ENCODE measurements at places on chromosomes 6 and 20.

GRCh38 chr6:74941424-74941823 lies 264.4 kb downstream of the COL12A1 start:
- no peak for DNase-seq

DNA sequence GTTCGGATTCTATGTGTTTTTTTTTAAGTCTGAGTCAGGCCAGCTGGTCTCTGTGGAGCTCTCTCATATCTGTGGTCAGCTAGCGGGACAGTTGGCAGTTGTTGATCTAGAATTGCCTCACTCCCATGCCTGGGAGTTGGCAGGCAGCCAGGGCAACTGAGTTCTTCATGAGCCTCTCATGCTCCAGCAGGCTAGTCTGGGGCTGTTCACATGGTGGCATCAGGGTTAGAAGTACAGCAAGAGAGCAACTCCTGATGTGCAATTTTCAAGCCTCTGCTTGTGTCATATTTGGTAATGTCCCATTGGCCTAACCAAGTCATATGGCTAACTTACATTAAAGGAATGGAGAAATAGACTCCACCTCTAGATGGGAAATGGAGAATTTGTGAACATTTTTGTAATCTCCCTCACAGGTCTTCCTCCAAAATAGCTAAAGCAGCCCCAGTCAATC lies 6.7 kb upstream of the IFT52 start:
- peak; percentile 46 for DNase-seq

- no peak for DNase-seq
Measured at GRCh38 chr20:16018881-16019280, 554.4 kb downstream of the KIF16B start.

DNA sequence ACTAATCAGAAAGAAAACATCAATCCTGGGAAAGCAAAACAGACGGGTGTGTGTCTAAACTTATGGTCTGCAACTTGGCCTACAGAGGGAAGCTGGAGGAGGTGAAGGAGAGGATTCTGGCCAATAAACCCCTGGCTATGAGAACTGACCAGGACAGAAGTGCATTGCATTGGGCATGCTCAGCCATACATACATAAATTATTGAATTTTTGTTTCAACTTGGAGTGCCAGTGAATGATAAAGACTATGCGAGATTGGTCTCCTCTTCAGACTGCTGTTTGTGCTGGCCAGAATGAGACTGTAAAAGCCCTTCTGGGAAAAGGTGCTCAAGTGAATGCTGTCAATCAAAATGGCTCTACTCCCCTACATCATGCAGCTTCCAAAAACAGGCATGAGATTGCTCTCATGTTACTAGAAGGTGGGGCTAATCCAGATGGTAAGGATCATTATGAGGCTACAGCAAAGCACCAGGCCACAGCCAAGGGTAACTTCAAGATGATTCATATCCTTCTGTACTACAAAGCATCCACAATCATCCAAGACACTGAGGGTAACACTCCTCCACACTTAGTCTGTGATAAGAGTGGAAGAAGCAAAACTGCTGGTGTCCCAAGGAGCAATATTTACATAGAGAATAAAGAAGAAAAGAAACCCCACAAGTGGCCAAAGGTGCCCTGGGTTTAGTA lies 17.4 kb downstream of the ADNP start:
- no peak for DNase-seq

- DNase-seq, result no peak
Measured at GRCh38 chr20:45407783-45408645, at the start of gene DBNDD2. Gene DBNDD2 (plus strand): TSS chr20:45408289. CDS start chr20:45408468, 179 bp downstream.

DNA sequence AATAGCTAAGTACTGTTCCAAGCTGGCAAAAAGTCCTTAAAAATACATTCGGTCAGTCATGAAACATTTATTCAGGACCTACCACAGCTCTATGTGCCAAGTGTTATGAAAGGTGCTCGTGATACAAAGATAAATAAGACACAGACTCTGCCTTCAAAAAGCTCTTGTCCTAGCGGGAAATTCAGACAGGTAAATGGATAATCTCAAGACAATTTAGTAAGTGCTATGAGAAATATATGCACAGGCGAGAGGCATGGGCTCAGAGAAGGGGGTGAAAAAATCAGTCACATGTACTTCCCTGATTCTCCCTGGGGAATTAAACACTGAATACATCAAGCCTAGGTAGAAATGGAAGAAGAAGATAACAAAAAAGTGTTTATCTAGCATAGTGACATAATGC lies 49.8 kb upstream of the HEY2 start:
- DNase-seq, result no peak

DNA sequence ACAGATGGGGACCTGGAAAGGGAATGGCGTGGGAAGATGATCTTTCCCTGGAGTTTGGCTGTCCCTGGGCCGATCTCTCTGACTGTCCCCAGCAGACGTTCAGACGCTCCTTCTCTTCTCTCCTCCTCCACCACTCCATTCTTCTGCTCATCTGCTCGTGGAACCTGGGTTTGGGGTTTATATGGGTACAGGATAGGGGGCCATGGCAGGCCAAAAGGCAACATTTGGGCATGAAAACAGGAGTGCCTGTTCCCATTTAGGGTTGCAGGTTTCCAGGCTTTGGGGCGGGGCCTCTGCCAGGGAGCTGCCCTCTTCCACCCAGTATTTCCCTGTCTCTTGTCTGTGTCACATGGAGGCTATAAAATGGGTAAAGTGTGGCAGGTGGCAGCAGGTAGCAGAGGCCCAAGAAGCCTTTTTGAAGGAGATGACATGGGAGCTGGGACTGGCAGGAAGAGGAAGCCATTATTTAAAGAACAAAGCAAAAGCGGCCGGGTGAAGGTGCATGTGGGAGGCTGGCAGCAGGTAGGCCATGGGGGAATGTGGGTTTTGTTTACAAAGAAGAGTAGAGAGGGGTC lies 203.7 kb downstream of the BMP7 start:
- DNase-seq, result no peak

DNA sequence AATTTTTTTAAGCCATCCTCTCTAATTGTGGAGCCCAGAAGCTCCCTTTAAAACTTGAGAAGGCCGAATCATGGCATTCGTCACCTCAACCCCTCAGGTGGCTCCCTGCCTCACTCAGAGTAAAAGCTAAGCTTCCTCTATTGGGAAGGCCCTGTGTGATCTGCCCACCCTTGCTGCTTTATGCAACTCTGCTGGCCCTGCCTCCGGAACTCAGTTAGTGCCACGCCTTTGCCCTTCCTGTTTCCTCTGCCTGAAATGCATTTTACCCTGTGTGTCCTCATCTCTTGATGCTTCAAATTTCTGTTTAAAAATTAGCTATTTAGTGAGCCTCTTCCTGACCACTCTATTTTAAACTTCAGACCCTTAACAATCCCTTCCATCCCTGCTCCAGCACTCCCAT lies 5.7 kb downstream of the PACRG start:
- DNase-seq, result peak; percentile 34

DNA sequence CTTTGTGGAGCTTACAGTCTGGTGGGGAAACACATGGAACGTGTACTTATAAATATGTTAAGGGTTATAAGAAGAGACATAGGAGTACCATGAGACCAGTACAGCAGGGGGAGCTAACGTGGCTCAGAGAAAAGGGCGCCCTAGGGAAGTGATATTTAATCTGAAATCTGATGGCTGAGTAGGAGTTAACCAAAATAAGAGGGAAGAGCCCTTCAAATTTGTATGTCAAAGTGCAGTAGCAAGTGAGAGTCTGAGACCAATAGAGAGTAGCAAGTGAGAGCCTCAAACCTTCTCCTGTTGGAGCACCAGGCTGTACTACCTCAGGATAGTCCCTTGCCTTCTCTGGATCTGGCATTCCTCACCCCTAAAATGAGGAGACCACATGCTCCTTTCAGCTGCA lies 6.1 kb upstream of the PKIG start:
- DNase-seq, result peak; percentile 76

- DNase-seq, result peak; percentile 28
Measured at GRCh38 chr20:37823296-37823980, 79.5 kb upstream of the VSTM2L start.

DNA sequence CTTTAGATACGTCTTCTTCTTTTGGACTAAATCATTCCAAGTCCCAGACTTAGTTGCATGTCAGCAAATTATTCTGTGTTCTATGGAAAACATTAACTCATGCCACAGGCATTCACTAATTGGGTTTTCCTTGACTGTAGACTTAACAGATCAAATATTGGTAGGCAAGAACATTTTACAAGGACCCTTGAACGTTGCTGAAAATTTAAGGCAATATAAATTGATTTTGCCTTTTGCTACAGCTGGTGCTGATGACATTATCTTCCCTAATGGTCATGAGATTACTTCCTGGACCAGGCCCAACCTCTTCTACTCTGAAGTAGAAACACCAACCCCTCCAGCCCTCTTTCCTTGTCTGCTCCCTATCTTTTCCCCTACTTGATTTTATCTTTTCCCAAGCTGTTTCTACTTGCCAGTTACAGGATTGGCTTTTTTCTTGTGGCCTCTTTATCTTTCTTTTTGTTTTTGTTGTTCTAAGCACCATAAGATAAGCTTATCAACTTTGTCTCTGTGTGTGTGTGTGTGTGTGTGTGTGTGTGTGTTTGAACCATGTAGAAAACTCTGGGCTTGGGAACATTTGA lies 514.0 kb upstream of the SOX4 start:
- no peak for DNase-seq

DNA sequence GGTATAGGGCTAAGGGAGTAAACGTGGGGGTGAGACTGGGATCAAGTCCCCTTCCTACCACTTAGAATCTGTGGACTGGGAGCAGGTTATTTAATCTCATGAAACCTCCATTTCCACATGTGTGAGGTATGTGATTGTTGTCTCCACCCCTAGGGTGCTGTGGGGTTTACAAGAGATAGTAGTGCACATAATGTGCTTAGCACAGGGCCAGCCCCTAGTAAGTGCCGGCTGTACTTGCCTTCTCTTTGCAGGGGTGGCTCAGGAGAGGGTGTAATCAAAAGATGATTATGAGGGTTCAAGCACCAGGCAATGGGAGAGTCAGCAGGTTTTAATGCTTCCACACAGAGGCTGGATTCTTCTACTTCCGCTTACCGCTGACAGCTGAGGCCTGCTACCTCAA lies 6.9 kb downstream of the NT5E start:
- DNase-seq, result no peak

DNA sequence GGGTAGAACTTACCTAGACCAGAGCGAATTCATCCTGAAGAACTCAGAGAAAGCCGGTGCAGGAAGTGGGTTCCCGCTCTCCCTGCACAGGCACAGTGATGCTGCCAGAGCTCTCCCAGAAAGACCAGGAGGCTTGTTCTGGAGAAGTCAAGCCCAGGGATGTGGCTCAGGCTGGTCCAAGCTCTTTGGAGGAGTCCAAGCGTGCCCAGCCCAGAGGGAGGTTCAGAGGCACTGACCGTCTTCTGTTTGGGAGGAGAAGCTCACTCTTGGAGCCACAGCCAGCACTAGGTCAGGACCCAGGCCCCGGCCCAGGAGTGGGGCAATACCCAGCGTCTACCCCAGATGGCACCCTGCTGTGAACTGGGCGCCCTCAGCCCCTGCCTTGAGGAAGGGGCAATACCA lies 1.5 kb upstream of the PMEPA1 start:
- DNase-seq, result no peak

DNA sequence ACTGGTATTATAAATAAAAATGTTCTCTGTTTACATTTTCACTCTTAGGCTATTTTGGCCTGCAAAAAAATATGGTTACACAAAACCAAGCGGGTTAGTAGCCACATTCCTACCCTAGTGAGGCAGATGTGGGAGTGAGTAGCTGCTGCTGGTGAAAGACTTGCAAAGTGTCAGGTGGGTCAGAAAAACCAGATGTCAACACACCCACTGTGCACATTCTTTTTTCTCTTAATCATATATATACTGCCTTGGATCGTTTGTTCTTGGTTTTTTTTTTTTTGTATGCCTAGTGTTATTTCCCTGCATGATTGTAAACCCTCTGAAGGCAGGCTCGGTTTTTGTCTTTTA lies 68.0 kb upstream of the TFB1M start:
- no peak for DNase-seq

DNA sequence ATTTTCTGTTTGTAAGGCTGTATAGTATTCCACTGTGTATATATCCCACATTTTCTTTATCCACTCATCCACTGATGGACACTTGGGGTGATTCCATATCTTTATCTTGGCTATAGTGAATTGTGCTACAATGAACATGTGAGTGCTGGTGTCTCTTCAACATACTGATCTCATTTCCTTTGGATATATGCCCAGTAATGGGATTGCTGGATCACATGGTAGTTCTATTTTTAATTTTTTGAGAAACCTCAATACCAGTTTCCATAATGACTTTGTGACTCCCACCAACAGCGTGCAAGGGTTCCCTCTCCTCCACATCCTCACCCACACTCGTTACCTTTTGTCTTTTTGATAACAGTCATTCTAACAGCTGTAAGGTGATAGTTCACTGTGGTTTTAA lies 166.0 kb downstream of the ARHGAP18 start:
- DNase-seq, result no peak

- peak; percentile 93 for DNase-seq
Measured at GRCh38 chr20:50438986-50439407, 71.2 kb upstream of the PTPN1 start.

DNA sequence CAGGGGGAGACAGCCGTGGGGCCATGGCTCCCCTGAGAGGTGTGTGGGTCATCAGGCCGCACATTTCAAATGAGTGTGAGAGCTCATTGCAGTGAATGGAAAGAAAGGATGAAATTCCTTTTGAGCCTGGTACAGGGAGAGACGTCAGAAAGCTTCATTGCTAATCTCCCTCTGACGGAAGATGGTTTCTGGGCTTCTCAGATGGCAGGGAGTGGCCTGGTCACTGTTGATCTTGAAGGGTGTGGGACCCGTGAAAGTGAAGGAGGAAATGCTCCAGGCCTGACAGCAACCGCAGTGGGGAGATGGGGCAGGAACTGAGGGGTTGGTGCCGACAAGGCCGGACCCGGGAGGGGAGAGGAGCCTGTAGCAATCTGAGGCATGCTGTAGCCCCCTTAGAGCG lies 127.4 kb downstream of the MYLK4 start:
- no peak for DNase-seq

GRCh38 chr6:119280668-119281067 lies 68.9 kb downstream of the MAN1A1 start:
- DNase-seq, result no peak

DNA sequence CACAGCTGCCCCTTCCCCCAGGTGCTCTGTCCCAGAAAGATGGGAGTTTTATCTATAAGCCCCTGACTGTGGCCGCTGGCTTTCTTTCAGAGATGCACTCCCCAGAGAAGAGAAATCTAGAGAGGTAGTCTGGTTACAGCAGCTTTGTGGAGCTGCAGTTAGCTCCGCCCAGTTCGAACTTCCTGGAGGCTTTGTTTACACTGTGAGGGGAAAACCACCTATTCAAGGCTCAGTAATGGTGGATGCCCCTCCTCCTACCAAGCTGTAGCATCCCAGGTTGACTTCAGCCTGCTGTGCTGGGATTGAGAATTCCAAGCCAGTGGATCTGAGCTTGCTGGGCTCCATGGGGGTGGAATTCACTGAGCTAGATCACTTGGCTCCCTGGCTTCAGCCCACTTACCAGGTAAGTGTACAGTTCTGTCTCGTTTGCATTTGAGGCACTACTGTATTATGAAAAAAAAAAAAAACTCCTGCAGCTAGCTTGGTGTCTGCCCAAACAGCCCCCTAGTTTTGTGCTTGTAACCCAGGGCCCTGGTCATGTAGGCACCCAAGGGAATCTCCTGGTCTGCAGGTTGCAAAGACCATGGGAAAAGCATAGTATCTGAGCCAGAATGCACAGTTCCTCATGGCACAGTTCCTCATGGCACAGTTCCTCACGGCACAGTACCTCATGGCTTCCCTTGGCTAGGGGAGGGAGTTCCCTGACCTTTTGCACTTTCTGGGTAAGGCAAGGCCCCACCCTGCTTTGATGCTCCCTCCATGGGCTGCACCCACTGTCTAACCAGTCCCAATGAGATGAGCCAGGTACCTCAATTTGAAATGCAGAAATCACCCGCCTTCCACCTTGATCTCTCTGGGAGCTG lies 275.0 kb downstream of the CENPW start:
- no peak for DNase-seq

- no peak for DNase-seq
Measured at GRCh38 chr20:10432079-10432478, 1.9 kb downstream of the MKKS start.

- DNase-seq, result peak; percentile 40
Measured at GRCh38 chr6:14781772-14782525, 463.9 kb upstream of the JARID2 start.
